ENCODE measurements at places on chromosomes 5 and 9. TPM values are rescaled to one million over a fixed set of nuclear protein-coding genes. Genes with fewer than 3 reads are reported as not detected.

Gene BAAT
- not detected for total RNA-seq

Gene ROPN1L
- total RNA-seq = 4.2 TPM

Gene FBXL7
- total RNA-seq = not detected

Gene SOHLH1
- not detected for total RNA-seq

Gene FBLL1
- not detected for total RNA-seq

All from activated naive CD4-positive, alpha-beta T cell treated with anti-CD3 and anti-CD28 coated beads, Interleukin-2, amount 10 ng/mL, durations not matched to agents 5 hours and 36 hours (primary cell).